ENCODE measurements at places on chromosomes 7 and 10. TPM values are rescaled to one million over a fixed set of nuclear protein-coding genes. Genes with fewer than 3 reads are reported as not detected.

- no peak for DNase-seq
Measured at GRCh38 chr10:59672150-59672875, 37.3 kb downstream of the SLC16A9 start.

GRCh38 chr7:127252778-127253280 lies at the start of gene GRM8:
Gene GRM8, minus strand, starts transcription at chr7:127252941.
- DNase-seq: peak; percentile 62

Gene BHLHA15
- 1.0 TPM for total RNA-seq

Gene HTRA1
- 12.2 TPM for total RNA-seq

Gene ADCYAP1R1
- total RNA-seq: 0.38 TPM

Gene SPDYE6
- total RNA-seq: not detected
